Endothelial cell (in vitro differentiated cells): ENCODE measurements at places on chromosomes 16 and 17.
A peak's percentile ranks its signal among the peaks of the same experiment; 100 is the strongest.

DNA sequence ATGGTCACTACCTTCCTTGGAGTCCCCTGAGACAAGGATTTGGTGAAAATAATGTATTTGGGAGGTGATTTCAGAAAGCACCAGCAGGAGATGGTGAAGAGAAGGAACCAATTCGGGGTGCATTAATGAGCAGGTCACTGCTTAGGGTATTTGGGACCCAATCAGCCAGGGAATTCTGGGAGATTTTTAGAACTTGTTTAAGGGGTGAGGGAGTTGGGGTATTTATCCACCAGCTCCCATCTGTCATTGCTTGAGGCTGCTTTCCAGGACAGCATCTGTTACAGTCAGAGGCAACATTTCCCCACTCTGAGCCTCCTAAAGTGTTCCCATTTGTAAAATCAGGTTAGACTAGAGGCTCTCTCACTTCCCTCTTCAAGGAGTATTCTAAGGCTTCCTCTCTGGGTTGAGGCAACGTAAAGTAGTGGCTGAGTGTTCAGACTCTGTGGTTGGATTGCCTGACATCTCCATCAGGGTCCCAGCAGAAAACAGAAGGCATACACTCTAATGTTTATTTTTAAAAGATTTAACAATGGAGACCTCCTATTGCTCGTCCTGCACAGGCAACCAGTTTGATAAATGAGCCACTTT lies 60.9 kb downstream of the CLEC19A start:
- DNase-seq: no peak

GRCh38 chr17:47724705-47725104 lies 8.3 kb upstream of the TBX21 start:
- DNase-seq: no peak

- no peak for DNase-seq
Measured at GRCh38 chr17:45406107-45406506, 26.6 kb downstream of the ARHGAP27 start.

- DNase-seq: peak; percentile 27
Measured at GRCh38 chr17:534071-534691, 180.5 kb downstream of the VPS53 start.

- DNase-seq: no peak
Measured at GRCh38 chr17:28865946-28866752, 11.3 kb downstream of the ERAL1 start.

DNA sequence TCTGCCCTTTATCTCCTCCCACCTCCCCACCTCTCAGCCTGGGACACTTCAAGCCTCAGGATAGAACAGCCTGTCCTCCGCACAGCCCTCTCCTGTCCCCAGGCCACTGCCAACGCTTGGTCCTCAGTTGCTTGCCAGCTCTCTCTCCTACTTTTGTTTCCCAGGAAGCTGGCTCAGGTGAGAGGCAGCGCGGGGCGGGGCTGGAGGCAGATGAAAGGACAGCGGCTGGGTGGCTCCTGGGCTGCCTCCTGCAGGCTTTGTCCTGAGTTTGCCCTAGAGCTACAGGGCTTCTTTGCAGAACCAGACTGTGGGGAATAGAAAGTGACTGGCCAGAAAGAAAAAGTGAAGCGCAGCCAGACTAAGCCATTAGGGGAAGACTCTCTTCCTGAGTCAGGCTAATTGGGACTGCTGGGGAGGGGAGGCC lies 48.2 kb upstream of the CDC42EP4 start:
- DNase-seq: no peak

DNA sequence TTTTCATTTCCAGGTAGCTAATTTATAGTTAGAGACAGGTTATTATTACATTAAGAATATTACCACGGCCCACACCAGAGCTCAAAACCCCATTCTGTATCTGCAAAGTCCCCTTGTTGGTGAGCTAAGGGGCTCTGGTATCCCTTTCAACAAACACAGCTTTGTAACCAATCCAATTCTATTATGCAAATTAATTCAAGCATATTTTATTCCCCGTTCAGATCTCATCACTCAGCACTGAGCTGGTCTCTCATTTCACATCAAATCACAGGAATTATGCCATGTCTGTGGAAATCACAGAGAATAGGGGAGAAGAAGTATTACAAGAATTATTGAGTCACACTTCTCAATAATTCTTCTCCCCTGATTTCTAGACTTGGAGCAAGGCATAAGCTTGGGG lies 111.7 kb downstream of the CDH11 start:
- DNase-seq: no peak

DNA sequence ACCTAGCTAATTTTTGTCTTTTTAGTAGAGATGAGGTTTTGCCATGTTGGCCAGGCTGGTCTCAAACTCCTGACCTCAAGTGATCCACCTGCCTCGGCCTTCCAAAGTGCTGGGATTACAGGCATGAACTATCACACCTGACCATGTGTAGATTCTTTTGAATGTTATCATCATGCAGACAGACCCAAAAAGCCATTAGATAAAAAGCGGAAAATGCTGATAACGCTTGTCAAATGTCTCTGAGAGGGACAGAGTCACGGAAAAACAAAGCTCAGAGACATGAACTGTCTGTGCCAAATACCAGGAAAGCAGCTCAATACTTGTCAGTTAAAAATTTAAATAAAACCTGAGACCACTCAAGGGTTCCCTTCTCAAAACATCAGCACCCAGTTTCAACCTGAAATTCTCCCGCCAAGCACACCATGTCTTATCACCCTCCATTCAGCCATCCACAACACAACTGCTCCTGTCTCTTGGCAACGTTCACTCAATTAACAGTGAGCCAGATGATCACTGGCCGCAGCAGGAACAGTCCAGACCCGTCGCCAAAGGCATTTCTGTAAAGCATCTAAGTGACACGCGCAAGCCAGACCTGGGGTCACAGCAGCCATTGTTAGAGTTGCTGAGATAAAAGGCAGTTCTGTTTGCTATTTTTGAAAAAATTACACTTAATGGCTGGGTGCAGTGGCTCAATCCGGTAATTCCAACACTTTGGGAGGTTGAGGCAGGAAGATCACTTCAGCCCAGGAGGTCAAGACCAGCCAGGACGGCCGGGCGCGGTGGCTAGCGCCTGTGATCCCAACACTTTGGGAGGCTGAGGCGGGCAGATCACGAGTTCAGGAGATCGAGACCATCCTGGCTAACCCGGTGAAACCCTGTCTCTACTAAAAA lies 29.7 kb downstream of the FANCA start:
- no peak for DNase-seq

GRCh38 chr16:85571813-85572619 lies 41.1 kb upstream of the GSE1 start:
- DNase-seq: no peak

GRCh38 chr17:58219007-58219788 lies at the start of gene MKS1:
MKS1 (minus strand) TSS chr17:58219255; CDS start chr17:58219230, 25 bp downstream.
- DNase-seq: peak; percentile 98

- no peak for DNase-seq
Measured at GRCh38 chr17:58643147-58643546, 48.7 kb downstream of the TEX14 start.

- DNase-seq: no peak
Measured at GRCh38 chr16:57012353-57012752, 23.0 kb downstream of the NLRC5 start.

DNA sequence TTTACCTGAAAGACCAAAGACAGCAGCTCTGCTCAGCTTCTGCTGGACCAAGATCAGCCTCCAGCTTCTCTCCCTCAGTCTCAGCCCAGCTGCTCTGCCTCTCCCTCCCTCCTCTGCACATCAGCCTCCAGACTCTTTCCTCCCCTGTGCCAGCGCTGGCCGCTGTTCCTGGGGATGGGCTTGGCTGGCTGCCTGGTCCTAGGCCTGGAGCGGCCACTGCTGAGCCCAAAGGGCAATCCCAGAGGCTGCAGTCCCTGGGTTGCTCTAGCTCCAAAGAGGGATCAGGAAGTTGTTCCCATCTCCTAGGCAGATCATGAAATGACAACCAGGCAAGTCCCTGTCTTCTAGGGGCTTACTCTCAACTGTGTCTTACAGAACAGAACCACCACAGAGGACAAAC lies 31.3 kb downstream of the DCUN1D3 start:
- DNase-seq: no peak

GRCh38 chr17:39908789-39909352 lies 9.6 kb downstream of the GSDMB start:
- DNase-seq: no peak

DNA sequence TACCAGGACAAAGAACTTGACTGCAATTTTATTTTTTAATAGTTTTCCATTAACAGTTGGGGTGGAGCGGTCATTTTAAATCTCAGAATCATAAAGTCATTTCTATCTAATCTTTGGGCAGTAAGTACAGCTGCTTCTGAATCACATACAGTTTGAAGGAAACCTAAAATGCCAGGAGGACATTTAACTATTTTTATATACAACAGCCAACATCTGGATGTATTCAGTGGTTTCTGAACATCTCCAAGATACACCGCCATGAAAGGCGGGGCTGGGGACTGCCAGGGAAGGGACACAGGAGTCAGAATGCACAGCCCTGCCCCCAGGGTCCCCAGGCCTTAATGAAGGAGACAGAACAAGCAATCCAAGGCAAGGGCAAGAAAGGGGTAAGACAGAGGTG lies 392.3 kb downstream of the SLC39A11 start:
- no peak for DNase-seq

DNA sequence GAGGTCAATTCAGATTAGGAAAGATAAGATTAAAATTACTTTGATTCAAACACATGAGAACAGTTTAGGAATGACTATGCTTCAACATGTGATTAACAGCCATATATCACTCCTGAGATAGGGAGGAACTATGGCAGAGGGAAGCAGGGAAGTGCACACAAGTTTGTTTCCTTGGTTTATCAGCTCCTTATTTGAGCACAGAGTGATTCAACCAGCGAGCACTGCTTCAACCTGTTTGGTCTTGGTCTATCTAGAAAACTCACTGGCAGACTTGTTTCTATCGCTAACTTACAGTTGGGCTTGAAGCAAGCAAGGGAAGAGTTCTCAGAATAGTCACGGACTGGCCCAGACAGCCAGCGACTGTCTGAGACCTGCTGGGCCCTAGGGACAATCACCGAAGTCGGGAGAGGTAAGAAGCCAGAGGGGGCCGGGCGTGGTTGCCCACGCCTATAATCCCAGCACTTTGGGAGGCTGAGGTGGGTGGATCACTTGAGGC lies 23.5 kb downstream of the TUBG1 start:
- DNase-seq: no peak
